ENCODE measurements at places on chromosomes 3 and 15.

DNA sequence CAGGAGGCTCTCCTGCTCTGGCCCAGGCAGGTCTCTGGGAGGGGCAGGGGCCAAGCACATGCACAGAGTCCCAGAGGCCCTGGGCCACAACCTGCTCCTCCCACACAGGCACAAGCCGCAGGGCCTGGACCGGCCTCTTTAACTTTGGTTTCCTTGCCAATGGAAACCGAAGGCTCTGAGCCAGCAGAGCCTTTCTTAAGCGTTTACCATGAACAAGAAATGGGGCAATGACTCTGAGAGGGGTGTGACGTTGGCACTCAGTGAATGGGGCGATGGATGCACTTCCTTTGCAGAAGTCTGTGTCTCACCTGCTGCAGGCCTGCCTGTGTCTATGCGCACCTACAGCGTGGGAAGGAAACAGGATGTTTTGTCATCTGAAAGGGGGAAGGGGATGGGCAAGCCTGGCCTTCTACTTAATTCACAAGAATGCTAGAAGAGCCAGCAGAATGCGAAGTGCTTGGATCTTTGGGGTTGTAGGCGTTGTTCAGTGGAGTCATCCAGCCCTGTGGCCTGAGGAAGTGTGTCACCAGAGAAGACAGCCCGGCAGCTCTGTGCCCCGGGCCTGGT lies 41.8 kb downstream of the IFT122 start:
- DNase-seq = peak; percentile 44

DNA sequence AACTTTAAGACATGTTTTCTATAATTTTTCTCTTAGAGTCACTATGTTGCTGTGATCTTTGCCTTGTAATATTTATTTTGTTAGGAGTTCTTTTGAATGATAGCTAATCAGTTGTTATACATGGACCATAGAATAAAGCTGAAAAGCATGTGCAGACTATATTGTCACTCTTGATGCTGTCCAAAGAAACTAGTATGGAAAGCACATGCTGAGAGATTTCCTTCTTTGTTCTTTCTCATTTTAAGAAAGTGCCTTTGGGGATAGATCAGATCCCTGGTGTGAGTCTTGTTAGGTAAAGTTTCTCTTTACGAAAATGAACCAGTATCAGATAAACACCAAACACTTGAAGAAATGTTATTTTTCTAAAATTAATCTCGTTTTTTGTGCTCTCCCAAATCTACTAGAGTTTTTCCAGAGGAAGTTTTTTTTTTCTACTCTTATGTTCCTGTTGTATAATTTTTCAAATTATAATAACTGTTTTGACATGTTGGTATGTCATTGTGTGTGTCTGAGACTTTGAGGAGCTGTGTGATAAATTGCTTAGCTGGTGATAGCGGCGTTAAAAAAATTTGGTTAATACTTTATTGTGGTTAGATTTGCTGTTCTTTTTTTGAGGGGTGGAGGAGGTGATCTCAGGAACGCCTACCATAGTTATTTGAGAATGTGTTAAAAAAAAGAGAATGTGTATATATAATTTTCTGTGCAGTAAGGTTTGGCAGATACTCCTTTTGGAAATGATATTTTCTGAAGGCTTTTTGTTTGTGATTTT lies 2.2 kb downstream of the PIAS1 start:
- DNase-seq = no peak

DNA sequence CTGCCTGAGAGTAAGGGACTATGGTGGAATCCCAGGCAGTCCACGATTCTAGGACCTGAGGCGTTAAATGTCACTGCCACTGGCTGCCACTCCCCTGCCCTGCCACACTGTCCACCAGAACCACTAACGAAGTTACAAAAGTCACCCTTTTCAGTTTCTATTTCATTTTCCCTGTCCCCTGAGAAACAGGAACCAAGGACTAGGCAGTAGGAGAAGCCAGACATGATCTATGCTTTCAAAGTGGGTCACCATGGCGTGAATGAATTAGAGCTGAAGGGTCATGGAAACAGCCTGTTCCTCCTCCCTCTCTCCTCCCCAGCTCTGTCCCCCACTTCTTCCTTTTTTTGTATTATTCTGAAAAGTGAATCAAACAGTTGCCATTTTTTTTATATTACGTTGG lies 9.1 kb upstream of the ADPRH start:
- DNase-seq = no peak

DNA sequence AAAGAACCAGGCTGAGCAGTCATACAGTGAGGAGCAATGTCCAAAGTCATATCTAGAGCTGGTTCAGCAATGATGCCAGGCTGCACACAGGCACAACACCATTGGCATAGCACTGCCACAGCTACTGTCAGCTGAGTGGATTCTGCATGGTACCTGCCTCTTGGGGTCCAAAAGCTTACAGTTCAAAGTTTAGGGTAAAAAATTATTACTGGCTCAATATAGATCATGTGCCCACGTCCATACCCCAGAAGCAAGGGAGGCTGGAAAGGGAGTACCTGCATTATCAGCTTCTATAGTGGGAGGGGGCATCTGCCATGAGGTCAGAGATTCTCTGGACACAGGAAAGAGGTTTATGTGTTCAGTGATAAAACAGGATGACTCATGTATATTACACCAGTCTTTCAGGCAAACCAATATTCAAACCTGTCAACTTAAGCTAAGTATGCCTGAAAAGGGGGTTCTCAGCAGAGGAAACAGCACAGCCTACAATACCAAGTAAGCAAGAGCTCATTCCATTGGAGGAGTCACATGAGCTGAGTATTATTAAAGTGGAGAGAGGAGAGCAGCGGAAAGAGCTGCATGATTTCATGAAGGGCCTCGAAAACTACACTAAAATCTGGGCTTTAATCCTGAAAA lies 99.0 kb downstream of the ANO10 start:
- DNase-seq = no peak

GRCh38 chr15:43513550-43513949 lies 3.9 kb upstream of the MAP1A start:
- no peak for DNase-seq

- DNase-seq = no peak
These were observed 79.6 kb downstream of the SOX2 start for GRCh38 chr3:181791056-181791955.

DNA sequence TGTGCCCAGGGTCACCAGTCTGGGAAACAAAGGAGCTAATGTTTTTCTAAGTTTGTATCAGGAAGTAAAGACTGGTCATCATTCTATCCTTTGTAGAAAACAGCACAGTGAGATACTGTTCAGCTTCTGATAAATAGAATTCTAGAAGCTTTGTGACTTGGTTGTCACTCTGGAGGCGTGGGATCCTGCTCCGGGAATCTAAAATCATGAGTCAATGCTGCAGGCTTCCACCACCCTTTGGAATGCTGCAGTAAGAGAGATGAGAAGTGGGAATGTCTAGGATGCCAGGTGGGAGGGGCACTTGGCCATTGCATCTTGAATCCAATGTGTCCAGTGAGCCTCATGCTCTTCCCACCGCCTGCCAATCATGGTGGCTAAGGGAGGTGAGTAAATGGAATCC lies 40.9 kb downstream of the SAMMSON start:
- no peak for DNase-seq

DNA sequence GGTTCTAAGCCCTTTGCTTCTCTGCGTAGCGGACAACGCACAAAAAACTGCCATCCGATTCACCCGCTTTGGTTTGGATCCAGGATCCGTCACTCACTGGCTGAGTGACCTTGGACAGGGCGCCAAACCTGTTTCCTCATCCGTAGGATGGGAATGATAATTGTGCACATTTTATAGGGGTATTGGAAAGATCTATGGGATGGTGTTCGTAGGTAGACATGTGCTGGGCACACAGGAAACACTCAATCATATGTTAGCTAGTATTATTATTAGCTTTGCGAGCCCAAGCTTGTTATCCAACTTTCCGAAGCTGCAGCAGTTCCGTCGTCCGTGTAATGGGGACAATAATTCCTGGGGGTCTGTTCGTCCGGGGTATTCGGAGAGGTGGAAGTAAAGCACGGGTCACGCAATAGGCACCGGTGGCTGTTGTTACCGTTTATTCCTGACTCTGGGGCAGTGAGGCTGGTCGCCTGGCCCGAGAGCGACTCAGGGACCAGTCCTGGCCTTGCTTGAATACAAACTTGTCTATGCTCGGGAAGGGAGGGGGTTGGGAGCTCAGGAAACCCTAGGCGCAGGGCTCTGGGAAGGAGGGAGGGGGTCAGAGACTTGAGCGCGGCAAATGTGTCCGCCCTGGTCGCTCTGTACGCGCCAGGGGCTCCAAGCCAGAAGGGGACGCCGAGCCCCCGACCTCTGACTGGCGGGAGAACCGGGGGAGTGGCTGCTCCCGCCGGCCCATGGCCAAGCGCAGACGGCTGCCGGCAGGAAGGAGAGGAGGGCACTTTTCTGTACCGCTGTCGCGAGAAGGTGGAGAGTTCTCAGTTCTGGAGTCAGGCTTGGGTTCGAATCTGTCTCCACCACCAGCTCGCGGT lies 1.3 kb downstream of the SPSB4 start:
- DNase-seq = no peak

GRCh38 chr3:127459891-127460290 lies 130.6 kb downstream of the TPRA1 start:
- DNase-seq = no peak

DNA sequence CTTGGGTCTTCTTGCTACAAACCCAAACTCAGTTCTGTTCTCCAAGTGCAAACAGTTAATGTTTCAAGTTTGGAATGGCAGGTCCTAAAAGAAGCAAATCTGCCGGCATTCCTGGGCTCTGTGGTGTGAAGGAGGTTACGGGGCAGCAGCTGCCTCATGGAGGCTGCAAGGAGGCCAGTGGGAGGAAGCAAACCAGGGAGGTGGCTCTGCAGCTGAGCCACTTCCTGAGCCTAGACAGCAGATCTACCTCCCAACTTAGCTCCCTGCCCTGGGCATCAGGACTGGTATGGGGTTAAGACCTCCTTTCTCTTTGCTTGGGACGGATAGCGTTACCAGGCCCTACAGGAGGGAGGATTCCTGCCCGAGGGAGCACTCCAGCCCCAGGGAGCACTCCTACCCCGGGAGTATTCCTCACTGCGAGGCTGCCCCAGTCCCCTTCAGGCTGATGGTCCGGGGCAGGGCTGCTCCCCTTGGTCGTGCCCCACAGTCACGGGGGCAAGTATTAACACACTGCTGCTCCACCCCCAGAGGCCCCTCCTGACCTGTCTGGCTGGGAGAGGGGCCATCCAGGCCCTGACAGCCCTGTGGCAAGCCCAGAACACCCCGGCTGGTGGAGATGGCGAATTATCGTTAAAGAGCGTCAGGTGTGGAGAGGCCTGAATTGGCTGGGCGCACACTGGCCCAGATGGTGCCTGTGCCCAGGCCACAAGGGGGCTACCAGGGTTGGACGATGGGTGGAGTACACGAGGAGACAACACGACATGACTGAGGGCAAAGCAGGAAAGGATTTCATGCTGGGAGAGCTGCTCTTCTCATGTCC lies 129.9 kb downstream of the ATP10A start:
- no peak for DNase-seq

GRCh38 chr3:51773529-51774056 lies 5.4 kb downstream of the IQCF6 start:
- DNase-seq = no peak

DNA sequence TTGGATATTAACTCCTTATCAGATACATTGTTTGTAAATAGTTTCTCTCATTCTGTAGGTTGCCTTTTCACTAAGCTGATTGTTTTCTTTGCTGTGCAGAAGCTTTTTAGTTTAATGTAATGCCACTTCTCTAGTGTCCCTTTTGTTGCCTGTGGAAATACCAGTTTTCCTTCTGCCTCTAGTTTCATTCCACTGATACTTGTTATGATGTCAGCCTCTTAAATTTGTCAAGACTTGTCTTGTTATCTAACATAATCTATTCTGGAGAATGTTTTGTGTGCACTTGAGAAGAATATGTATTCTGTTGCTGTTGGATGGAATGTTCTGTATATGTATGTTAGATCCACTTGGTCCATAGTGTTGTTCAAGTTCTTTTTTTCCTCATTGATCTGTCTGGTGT lies 18.0 kb upstream of the CEP152 start:
- DNase-seq = no peak

DNA sequence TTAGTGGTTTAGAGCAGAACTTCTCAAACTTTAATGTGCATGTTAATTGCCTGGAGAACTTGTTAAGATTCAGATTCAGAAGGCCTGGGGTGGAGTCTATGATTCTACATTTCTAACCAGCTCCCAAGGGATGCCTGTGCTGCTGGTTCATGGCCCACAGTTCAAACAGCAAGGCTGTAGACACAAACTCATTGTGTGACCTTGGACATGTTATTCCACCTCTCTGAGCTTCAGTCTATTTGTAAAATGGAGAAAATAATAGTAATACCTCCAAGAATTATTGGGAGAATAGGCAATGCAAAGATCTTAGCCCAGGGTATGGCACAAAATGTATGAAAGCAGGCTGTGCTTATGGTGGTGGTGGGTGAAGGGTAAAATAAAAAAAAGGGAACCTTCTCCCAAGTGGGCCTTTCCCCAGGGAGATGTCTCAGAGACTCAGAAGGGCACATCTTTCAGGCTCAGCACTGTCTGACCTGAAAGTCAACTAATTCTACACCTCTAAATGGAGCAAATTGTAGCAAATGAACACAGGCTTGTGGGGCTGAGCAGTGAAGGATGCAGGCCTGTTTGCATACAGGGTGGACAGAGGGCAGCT lies 176.0 kb upstream of the TRIM42 start:
- no peak for DNase-seq

DNA sequence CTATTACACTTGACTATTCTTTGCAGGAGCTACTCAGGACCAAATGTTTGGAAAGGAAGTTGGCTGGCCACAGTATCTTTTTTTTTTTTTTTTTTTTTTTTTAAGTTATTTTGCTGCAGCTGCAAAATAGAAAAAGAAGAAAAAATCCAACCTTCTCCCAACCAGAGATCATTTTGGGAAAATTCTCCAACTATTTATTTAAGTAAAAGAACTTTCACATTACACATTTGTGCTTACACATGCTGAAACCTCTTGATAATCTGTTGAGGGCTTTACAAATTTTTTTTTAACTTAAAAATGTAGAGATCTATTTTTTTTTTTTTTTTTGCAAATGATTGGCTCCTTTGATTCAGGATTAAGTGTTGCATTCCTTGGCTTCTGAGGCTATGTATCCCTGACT lies 148.0 kb downstream of the POLR2M start:
- no peak for DNase-seq

DNA sequence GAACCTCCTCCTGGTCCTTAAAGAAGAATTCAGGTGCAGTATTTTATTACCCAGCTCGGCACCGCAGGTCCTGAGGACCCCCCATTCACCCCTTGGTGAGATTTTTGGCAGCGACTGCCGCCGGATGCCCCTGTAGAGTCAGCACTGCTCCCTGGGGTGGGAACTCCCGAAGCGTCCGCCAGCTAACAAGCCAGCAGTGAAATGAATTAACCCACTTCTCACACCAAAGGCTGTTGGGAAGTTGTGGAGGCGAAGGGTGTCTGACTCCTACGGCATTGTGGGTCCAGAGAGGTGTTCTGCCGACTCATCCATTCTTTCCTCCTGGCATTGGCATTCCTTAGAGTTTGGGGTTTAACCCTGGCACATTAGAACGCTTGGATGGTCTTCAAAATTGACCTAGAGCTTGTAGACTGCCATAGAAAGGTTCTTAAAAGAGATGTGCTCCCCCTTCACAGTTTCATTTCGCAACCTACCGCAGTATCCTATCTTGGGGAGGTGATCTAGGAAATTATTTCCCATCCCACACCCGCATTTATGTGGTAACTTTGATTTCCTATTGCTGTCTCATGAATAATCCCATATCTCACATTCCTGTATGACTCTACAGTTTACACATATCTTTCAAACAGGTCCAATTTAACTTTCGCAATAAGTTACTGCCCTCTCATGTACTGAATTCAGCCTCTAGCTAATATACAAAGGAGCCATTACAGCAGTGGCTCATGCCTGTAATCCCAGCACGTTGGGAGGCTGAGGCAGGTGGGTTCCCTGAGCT lies 879 bp upstream of the EIF5A2 start:
- no peak for DNase-seq

GRCh38 chr15:87662575-87662974 lies 594.0 kb downstream of the NTRK3 start:
- no peak for DNase-seq

GRCh38 chr3:150393745-150394144 lies 14.4 kb upstream of the TSC22D2 start:
- DNase-seq = no peak
